Psoas muscle (tissue), 8 donors: ENCODE measurements at places on chromosomes 6 and 20. TPM values are rescaled to one million over a fixed set of nuclear protein-coding genes. Genes with fewer than 3 reads are reported as not detected.

GRCh38 chr6:169530752-169531123 lies 171.1 kb downstream of the WDR27 start:
- DNase-seq = no peak

GRCh38 chr6:4359108-4359730 lies 223.8 kb upstream of the ECI2 start:
- DNase-seq = no peak

GRCh38 chr6:112691289-112691688 lies 344.2 kb downstream of the RFPL4B start:
- no peak for DNase-seq

DNA sequence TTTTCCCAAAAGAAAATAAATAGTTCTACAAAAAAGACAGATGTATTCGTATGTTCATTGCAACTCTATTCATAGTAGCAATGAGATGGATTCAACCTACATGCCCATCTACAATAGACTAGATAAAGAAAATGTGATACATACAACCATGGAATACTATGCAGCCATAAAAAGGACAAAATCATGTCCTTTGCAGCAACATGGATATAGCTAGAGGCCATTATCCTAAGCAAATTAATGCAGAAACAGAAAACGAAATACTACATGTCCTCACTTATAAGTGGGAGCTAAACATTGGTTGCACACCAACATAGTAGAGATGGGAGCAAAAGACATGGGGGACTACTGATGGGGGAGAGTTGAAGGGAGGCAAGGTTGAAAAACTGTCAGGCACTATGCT lies 157.7 kb downstream of the COL9A1 start:
- DNase-seq = no peak

GRCh38 chr20:63847237-63848002 lies 13.9 kb upstream of the ABHD16B start:
- no peak for DNase-seq

- DNase-seq = no peak
Observed at GRCh38 chr20:47999166-47999565, 213.9 kb upstream of the SULF2 start.

- DNase-seq = no peak
Observed at GRCh38 chr6:64040113-64040512, 404.5 kb downstream of the PHF3 start.

DNA sequence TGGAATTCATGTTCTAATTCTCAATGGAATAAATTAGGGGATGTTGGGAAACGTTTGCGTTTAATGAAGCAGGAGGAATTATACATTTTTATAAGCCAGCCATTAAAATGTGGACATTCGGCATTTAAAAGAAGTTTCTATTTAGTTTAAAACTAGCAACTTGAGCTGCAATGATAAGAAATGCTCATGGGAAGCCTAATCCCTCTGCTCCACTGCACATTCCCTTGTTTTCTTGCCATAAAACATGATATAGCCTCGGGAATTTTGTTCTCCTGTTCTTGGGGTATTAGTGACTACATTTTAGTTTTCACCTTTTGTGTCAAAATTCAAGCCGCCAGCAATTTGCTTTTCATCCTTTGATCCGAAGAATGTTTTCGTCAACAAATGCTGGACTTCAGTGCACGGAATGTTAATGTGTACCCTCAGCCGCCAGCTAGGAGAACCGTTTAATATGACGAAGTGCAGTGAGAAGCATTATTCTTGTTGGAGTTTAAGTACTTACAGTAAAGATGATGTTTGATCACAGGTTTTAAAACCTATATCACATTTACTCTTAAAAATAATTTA lies 137.9 kb downstream of the HIVEP1 start:
- DNase-seq = no peak

Gene AGER
- 0.91 TPM for polyA plus RNA-seq

- no peak for DNase-seq
Observed at GRCh38 chr6:73003302-73003701, 222.0 kb downstream of the KHDC1L start.

DNA sequence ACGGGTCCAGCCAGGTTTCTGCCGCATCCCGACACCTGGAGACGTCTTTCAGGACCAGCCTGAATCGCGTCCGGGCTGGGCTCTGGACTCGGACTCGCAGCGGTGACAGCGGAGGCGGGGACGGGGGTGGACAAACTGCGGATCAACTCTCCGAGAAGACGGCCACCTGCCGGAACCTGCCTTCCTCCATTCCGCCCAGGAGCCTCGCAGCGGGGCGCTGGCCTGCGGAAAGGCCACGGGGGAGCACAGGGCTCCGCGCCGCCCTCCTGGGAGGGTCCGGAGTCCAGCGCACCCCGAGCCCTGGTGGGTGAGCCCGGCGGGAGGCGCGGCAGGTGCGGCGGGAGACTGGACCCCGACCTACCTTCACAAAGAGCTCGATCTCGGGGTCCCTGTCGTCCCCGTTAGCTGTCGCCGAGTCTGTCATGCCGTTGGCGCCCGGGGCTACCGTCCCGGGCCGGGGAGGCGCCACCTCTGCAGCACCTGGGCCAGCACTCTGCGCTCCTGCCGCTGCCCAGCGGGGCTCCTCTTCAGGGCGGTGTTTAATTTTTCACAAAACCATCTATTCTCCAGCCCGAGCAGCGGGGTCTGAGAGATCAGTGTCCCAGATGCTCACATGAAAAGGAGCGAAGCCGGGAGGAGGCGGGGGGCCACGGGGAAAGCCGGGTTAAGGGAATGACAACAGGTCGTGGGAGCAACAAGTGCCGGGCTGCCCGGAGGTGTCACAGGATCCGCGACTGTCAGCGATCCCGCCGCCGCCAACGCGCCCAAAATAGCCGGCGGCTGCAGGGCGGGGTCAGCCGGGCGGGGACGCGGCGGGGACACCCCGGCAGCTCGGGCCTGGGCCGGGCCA lies at the start of gene CLIC5:
Gene CLIC5, minus strand, starts transcription at position 742 of the 850 bp plus-strand sequence. Its CDS starts 318 bp downstream, at position 424.
- DNase-seq = peak; percentile 63

- no peak for DNase-seq
Observed at GRCh38 chr6:39880594-39880993, 53.7 kb downstream of the MOCS1 start.
